Fibroblast of skin of right quadriceps (primary cell): ENCODE measurements at places on chromosomes 16 and 17.

GRCh38 chr16:19605701-19606100, 50.2 kb downstream of the VPS35L start:
- no peak for DNase-seq

DNA sequence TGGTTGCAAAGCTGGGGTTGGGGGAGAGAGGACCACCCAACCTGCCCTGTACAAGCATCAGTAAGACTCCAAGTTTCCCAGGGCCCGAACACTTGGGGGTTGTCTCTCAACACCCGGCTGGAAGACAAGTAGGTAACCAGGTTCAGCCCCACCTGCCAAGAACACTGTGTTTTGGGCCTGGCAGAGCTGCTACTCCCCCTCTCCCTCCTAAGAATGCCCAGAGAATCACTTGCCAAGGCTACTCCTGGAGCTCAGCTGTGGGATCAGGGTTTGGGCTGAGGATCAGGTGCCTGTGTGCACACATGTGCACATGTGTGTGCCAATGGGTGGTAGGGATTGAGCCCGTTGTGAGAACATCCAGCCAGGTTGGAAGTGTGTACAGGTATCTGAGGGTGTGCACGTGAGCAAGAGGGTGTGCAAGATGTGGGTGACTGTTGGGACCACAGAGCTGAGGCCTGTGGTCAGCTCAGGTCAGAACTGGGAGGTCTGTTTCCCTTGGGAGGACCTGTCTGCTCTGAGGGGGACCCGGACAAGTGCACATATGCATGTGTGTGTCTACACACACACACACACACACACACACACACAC, 2.3 kb downstream of the HSD11B2 start:
- no peak for DNase-seq

GRCh38 chr16:66662445-66663194, 33.9 kb downstream of the CMTM4 start:
- DNase-seq = peak; percentile 26

GRCh38 chr17:48213797-48214196, 106.2 kb downstream of the SNX11 start:
- DNase-seq = no peak
